ENCODE measurements at places on chromosomes 6 and 20. TPM values are rescaled to one million over a fixed set of nuclear protein-coding genes. Genes with fewer than 3 reads are reported as not detected.

DNA sequence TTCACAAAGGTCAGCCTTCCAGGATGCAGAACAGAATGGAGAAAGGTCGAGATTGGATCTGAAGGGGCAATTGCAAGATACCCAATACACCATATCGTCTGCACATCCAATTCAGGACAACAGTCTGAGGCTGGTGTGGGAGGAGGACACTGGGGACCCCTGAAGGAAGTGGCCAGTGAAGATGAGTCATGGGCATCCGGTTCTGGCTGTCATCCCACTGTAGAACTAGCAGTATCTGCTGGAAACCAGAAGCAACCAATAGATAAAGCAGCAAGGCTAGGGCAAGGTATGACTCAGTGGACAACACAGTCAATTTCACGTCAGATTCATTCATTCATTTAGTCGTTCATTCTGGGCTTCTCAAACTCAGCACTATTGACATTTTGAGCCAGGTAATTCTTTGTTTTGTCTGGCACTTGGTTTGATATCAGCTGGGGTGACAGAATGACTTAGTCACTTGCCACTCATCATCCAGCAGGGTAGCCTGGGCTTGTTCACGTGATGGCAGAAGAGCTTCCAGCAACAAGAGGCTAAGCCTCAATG, 30.3 kb upstream of the SHLD1 start:
- peak; percentile 37 for DNase-seq

GRCh38 chr20:1845163-1845523, 50.1 kb upstream of the SIRPA start:
- no peak for DNase-seq

- DNase-seq = peak; percentile 63
Observed at GRCh38 chr6:35415065-35415891, 36.9 kb upstream of the FANCE start.

GRCh38 chr20:15204234-15204633, 866.8 kb upstream of the FLRT3 start:
- no peak for DNase-seq

DNA sequence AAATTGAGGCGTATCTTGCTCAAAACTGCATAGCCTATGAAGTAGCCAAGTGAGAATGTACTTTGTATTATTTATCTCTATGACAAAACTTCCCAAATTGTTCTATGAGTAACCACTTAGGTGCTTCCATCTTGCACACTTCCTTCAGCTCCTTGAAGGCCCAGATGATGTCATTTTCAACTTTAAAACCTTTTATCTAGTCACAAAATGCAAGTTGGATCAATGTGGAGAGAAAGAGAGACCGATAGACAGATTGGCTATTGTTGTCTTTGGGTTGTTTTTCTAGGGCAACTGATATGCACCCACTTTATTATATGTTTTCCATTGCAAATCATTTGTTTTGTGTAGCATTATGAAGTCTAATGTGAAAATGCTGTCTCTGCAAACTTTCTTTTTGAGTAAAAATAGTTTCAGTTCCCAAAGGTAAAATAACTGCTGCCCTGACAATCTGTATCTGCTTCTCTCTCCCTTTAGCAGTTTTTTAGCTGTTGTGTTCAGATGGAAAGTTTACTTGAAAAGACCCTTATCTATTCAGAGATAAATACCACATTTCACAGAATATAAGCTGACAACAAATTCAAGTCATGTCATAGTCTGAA, 73.7 kb upstream of the CITED2 start:
- no peak for DNase-seq

DNA sequence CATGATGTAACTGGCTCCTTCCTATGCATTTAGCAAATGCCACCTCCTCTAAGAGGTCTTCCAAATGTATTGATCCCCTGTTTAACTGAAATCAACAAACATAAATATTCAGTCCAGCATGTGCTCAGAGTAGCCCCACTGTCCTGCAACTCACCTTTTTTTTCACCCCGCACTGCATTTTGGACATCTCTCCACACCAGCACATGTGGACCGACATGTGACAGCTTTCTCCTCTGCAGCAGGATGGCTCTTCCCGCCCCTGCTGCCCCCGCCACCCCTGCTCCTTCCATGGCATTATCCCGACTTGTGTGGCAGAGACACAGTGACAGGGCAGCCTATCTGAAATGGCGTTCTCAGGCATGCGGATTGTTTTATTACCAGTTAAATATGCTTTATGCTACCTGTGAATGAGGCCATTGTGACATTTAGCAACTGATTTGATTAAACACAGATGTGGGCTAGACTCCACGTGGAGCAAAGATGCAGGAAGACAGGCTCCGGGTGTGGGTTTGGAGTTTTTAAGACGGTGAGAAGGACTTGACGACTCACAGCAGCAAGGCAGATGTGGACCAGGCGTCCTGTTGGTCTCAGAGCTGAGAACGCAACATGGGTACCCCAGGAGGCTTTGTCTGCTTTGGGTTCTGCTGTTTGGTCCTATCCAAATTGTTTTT, 161.2 kb downstream of the EYA2 start:
- DNase-seq = no peak

DNA sequence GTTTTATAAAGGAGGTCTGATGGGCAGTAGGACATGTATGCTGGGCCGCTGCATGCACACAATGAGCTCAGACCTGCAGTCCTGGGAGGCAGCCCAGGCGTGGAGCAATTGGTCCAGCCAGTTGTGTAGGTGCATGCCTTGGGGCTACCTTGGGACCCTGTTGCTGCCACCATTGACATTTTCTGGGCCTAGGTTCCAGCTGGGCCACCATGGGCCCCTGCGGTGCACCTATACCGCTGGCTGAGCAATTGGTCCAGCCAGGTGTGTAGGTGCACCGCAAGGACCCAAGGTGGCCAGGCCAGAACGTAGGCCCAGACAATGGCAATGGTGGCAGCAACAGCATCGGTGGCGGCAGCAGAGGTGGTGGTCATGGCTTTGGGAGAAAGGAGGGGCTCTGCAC, 143.9 kb downstream of the PXDC1 start:
- DNase-seq = no peak

DNA sequence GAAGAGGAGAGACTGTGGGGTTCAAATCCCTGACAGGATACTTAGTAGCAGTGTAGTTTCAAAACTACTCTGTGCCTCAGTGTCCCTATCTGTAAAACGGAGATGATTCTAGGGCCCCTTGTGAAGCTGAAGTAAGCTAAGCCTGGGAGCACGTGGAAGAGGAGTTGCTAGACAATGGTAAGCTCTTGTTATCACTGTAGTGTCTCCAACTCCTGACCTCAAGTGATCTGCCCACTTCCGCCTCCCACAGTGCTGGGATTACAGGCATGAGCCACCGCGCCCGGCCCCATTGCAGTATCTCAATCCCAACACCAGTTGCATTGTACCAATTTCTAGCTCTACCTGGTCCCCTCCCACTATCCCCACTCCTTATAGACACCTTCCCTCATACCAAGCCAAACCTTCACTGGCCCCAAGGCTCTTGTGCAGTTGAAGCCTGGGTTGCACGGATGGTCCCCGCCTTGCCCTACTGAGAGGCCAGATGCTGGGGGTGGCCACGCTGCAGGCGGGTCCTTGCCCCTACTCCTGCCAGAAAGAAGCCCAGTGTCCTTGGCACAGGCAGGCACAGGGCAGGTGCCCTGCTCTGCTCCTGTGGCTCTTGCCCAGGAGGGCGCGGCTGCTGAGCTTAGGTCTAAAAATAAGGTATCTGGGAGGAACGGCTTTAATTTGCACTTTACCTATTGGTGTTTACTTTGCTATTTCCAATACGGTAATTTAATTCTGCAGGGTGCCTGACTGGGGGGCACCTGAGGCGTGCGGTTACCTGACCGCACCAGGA, 118.1 kb downstream of the VEGFA start:
- no peak for DNase-seq

- no peak for DNase-seq
Observed at GRCh38 chr6:10576226-10576625, 55.1 kb downstream of the GCNT2 start.

Gene SAPCD1
- total RNA-seq = 3.2 TPM
